GM18507 (cell line): ENCODE measurements at places on chromosomes 2 and 18.
A peak's percentile ranks its signal among the peaks of the same experiment; 100 is the strongest.

- DNase-seq, result no peak
These were observed 1244.7 kb upstream of the ZEB2 start for GRCh38 chr2:145764631-145765030.

DNA sequence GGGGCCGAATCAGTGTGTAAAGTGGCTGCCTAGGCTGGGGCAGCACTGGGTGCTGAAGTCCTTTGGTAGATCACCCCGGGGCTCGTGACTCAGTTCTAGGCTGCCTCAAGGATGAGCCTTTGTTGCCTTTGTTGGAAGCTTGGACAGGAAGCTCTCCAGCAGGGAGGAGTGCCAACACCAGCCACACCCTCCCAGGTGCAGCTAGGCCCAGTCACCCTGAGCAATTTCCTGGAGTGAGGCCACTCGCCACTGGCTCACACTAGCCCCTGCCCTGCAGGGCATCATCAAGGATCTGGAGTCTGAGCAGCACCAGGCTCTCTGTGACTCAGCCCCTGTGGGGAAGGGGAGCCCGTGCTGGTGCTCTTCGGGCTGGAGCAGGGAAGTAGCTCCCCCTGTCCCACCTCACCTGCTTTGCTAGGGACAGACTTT is 6.7 kb upstream of the SDC1 start:
- DNase-seq, result no peak

DNA sequence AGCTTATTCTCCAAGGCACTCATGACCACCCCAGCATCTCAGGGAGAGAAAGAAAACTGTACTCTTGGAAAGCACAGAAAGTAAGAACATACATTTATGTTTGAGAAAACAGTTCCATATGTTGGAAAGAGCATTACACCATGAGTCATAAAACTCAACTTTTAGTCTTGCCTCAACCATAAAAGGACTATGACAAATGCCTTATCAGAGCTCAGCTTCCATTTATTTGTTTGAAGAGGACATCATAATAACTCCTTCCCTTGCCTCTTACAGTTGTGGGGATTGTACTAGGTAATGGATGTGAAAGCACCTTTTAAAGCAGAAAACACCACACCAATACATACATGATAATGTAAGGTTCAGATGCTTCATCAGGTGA is 370.8 kb downstream of the LNPK start:
- DNase-seq, result no peak

GRCh38 chr2:130336150-130336876 is 6.4 kb upstream of the IMP4 start:
- DNase-seq, result no peak

GRCh38 chr2:152508446-152508845 is 173.5 kb downstream of the FMNL2 start:
- no peak for DNase-seq

DNA sequence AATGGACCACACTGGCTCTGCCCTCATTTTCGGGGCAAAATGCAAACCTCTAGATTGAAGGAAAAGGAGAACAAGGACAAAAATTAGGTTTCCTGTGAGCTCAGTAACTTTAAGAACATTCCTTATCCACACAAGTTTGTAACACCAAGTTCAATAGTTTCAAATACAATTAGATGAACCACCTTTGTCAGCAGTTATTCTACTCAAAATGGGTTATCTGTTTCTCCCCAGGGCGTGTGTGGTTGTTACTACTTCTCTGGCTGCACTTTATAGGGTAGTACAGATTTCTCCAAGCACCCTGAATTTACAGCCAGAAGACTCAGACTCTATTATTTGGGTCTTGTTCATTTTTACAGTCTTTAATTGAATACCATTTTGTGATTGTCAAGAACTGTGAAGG is 45.0 kb upstream of the TANK start:
- no peak for DNase-seq

GRCh38 chr2:233857511-233858141 is 3.3 kb upstream of the HJURP start:
- DNase-seq, result no peak

GRCh38 chr2:202643012-202643858 is 8.5 kb downstream of the FAM117B start:
- no peak for DNase-seq

DNA sequence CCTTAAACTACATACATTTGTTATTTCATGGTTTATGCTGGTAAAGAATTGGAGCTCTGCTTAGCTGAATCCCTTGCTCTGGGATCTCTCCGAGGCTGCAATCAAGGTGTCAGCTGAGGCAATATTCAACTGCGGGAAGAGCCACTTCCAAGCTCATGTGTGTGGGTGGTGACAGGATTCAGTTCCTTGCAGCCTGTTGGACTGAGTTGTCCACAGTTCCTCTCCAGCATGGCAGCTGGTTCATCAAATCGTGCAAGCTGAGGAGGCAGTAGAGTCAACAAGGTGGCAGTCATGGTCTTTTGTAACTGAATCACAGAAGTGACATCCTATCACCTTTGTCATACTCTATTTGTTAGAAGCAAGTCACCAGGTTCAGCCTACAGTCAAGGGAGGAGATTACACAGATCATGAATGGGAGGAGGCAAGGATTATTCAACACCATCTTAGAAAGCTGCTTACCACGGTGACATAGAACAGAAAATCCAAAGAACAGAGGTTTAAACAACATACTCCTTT is 56.9 kb downstream of the CTIF start:
- no peak for DNase-seq

DNA sequence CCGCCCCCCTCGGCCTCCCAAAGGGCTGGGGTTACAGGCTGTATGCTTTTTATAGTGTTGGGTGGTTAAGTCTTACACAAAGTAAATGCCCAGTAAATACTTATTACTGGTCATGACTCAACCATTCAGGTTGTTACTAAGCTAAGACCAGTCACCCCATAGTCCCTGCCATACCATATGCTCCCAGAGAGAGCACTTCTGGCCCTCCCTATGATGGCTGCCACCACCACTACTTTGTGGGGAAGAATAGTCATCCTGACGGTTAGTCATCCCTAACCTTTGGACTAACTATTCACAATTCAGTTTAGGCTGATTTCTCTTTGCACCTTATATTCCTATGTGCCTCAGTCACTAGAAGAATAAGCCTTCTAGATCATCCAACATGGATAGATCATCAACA is 42.0 kb upstream of the MSH2 start:
- DNase-seq, result no peak

GRCh38 chr2:150350500-150350899 is 137.0 kb downstream of the RND3 start:
- DNase-seq, result no peak

GRCh38 chr2:224498991-224499390 is 86.2 kb downstream of the CUL3 start:
- DNase-seq, result no peak

DNA sequence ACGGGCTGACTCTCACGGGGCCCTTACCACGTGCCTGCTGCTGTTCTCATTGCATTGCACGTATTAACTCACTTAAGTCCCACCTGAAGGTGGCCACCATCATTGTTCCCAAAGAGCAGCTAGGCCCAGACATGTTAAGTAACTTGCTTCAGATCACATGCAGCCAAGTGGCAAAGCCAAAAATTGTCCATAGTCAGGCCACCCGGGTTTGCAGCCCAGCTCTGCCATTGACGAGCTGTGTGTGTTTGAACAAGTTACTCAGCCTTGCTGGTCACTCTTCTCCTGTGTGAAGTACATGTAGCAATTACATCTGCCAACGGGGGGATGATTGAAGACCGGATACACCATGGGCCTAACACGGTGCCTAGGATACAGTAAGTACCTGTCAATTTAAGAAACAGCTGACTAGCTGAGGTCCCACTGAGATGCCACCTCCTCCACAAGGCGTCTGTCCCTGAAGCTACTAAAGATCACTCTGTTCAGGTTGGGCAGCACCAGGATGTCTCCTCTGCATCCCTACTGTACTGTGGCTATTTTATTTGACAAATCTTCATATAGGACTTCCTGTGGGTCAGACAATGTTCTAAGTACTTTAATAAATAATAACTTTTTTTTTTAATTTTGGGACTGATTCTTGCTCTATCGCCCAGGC is 154.2 kb upstream of the MYCN start:
- no peak for DNase-seq

- no peak for DNase-seq
These were observed 26.6 kb upstream of the IHH start for GRCh38 chr2:219087361-219087760.

DNA sequence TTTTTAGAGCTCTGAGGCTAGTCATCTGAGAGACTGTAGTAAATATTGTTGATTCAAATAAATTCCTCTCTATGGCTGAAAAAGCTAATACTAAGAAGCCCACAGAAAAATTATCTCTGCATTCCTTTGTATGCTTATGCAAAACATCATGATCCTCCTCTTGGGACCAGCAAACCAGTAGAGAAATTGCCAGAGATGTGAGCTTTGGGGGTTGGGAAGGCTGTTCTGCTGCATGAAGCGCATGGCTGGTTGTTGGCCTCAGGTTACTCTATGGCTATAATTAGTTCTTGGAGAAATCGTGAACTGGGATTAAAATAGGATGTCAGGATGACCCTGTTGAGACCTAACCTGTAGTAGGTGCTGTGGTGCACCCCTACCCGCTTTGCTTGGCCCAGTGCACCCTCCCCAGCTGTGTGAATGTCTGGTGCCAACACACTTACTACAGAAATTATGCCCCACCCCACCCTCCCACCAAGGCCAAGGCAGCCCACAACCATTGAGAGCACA is 35.5 kb upstream of the C1D start:
- DNase-seq, result no peak

GRCh38 chr2:36988008-36988407 is 21.7 kb upstream of the STRN start:
- DNase-seq, result no peak

DNA sequence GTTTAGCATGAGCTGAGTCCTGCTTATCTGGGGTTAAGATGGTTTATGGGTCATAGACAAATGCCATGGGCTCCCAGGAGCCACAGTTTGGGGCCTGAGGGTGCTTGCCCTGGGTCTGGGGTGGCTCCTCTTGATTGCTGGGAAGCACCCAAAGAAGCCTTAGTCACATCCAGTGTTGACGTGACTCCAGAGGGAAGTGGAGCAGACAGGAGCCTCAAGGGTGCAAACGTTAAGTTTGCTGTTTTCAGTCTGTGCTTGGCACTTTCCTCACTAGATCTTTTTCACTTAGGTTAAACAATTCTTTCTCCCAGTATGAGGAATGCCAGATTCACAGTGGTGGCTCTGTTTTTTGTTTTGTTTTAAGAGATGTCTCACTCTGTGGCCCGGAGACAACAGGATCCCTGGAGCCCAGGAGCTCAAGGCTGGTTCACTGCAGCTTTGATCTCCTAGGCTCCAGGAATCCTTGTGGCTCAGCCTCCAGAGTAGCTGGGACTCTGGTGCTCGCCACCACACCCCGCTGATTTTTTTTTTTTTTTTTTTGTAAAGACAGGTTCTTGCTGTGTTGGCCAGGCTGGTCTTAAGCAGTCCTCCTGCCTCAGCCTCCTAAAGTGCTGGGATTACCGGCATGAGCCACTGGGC is 251.3 kb downstream of the FAM210A start:
- DNase-seq, result no peak

- DNase-seq, result peak; percentile 5
These were observed 62.4 kb downstream of the TXNL1 start for GRCh38 chr18:56575819-56576663.

DNA sequence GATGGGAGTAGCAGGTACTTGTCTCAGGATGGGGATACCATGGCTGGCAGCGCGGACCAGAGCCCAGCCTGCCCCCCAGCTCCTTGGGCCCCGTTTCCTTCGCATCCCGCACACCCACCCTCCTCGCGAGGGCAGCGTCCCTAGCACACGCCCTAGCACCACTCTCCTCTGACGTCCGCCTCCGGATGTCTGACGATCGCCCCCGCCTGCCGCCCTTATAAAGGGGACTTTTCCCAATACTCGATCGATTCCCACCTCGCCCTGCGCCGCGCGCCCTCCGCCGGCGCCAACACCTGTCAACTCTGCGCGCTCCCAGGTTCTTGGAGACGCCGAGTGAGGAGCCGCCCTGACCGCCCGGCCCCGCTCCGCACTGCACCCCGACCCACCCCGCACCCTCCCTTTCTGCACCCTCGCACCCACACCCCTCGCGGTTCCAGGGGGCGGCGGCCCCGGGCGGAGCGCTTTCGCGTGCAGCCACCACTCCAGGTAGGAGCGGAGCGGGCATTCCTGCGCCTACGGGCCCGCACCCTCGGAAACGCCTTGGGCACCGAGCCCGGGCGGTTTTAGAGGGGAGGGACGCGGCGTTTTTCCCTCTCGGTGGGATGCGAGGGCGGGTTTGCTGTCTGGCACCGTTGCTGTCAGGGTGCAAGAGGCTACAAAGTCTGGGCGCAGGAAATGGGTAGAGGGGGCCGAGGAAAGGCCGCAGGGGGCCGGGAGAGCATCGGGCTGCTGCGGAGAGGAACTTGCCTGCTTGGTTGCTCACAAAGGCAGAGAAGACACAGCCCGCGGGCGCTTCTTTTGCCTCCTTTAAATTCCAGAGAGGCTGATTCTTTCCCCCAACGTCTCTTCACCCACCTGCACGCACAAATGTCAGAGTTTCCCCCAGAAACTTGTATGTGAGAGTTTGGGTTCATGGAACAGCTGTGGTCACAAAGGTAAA is at the start of gene SLC5A7:
SLC5A7 (plus strand) TSS at position 247 of the 940 bp plus-strand sequence. CDS start 1,632 bp downstream, outside the sequence.
- DNase-seq, result no peak

DNA sequence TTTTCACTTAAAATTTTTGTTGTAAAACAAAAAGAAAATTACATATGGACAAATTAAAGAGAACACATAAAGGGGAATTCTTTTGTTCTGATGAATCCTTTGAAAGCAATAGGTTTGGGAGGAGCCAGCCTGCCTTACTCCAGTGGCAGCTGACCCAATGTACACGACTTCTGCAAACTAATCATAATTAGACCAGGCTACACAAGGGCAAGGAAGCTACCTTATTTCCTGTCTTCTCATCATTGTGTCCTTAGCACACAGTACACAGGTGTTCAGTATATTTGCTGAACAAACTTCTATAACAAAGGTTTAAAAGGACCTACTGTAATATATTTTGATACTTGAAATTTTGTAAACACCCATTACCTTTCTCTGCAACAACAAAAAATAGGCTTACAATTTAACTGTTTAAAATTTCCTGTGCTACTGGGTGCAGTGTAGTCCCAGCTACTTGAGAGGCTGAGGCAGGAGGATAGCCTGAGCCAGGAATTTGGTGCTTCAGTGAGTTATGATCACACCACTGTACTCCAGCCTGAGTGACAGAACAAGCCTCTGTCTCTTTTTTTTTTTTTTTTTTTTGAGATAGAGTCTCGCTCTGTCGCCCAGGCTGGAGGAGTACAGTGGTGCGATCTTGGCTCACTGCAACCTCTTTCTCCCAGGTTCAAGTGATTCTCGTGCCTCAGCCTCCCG is 18.9 kb downstream of the KCNG3 start:
- no peak for DNase-seq

DNA sequence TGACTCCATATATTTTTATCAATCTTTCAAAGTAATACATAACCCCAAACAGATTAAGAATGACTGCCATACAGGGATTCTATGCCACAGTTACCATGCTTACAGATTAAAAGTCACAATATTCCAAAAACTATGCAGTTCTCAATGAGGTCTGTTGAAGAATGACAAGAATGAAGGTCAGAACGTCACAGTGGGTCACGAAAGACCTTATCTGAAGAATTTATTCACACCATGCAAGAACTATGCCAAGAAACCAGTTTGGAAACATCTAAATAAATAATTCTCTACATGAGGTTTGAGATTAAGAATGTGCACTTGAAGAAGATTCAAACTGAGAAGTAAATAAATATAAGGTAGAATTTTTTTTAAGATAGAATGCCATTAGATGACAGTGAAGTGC is 253.3 kb downstream of the EXOC6B start:
- DNase-seq, result no peak
